ENCODE measurements at places on chromosomes 3 and 15.

DNA sequence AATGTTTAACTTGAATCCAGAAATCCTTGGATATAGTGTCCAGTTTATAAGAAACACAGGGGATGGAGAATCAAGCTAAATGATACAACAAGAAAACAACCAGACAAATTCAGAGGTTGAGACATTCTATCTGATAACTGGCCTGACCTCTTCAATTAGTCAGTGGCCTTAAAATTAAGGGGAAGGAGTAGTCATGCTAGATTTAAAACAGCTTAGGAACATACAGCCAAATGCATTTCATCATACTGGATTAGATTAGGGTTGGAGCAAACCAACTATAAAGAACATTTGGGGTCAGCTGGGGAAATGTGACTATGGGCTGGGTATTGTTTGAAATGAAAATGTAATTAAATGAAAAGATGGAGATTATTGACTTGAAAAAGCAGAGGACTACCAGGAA, 53.3 kb downstream of the PPARG start:
- no peak for DNase-seq

DNA sequence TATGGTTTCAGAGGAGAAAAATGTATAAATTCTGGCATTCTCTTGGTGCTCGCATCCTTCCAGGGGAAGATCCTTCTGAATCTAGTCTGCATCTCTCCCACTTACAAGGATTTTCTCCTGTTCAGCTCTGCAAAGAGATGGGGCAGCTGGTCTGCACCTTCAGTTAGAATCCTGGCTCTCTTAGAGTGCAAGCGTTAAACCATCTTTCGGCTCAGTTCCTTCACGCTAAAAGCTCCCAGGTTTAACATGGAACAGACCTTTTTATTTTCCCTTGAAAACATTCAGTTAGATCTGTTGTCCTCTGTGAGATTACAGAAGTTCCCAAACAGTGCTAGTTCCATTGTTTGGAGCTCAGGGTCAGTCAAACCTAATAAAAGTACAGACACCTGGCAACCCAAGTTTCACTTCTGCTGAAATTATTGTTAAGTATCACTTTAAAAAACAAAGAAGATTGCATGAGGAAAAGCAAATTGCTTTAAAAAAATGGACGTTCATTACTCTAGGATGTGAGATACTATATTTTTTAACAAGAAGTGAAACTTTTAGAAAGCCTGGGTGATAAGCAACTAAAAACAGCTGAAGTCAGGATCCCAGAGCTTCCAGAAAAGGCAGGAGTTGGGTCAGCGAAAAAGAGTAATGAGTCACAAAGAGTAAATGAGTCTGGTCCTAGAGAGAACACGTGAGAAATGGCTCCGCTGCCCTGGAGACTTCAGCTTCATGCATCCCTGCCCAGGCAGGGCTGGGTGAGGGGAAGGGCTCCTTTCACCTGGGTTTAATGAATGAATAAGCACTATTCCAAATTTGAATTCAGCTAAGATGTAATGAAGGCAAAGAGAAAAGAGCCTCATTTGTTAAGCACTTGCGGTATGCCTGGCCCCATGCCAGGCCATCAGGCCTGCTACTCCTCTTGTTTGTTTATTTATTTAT, 63.3 kb downstream of the ABTB1 start:
- DNase-seq = no peak

DNA sequence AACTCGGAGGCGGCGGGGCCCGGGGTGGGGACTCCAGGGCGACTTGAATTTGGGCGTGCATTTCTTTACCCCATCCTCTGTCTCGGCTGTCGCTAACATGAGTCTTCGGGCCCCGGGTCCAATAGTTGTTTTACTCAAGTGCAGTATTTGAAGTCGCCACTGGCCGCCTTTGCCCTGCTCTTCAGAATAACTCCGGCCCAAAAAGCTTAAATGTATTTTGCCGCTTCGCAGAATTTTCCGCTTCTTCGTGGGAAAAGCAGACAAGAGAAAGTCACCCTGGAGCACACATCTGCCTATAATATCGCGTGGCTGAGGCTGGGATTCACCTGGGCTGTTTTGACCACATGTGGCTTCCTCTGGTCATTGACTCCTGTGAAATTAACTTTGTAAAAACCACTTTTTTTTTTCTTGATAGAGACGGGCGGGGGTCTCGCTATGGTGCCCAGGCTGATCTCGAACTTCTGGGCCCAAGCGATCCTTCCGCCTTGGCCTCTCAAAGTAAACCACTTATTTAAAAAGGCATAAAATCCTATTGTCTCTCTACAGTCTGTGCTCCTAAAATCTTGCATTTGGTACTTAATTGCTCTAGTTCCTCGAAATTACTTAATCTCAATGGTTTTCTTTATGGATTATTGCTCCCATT, 676 bp downstream of the CNOT10 start:
- no peak for DNase-seq

DNA sequence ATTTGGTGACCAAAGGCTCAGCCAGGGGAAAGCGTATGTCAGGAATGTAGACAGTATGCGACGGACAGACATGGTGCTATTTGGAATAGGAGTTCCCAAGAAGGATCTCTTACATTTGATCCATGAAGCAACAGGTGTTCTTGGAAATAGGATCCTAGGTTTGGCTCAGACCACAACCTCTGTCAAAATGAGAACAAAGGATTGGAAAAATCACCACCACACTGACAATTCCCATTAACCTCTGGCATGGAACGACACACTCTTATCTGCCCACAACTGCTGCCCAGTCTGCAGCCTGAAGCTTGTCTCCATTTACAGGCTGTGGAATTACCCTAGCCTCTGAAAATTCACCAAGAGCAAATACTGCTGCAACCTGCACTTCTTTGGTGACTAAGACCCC, 33.6 kb upstream of the LRRN1 start:
- DNase-seq = no peak

DNA sequence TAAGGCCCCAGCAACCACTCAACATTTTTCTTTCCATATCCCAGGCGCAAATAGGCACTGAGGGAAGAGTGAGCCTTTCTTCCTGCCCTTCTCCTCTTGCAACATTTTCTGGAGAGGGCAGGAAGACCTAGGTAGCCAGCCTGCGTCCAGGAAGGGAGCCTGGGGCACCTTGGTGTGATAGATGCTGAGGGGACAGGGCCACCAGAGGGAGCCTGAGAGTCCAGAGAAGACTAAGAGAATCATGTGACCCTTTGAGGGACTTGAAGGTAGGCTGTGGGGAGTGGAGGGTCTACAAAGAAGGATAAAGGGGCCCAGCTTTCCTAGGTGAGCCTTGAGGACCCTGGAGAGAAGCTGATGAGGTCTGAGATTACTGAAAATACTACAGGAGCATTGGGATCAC, 346.6 kb downstream of the CNTN6 start:
- DNase-seq = no peak
